ENCODE measurements at places on chromosomes 5 and 9. TPM values are rescaled to one million over a fixed set of nuclear protein-coding genes. Genes with fewer than 3 reads are reported as not detected.

GRCh38 chr9:81522716-81523551 is 166.4 kb downstream of the TLE1 start:
- no peak for DNase-seq
- no peak overlapping the region for H3K27ac ChIP-seq

DNA sequence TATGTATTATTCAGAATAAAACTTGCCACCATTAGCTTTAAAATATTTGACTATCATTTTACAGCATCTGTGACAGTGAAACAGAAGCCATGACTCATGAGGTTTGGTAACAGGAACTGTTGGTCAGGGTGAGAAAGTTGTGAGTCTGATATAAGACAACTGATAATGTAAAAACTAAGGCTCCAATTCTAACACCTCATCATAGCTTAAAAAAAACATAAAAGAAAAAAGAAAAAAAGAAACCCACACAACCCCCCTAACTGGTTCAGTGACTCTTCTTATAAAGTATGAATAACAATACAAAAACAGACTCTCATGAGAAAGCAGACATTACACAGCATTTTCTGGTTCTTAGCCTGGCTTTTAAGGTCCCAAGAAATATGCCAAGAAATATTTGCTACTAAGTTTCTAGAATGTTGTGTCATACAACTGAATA is 85.8 kb downstream of the MRPS27 start:
- H3K36me3 ChIP-seq, result peaks cover 74% of the 10 kb centered on the region
- DNase-seq, result no peak
- H3K4me1 ChIP-seq, result peaks cover 22% of the 10 kb centered on the region
- no peak overlapping the region for H3K27ac ChIP-seq

GRCh38 chr9:137569609-137570203 is 9.0 kb downstream of the DPH7 start:
- DNase-seq, result no peak
- H3K27me3 ChIP-seq, result no peaks in the 10 kb centered on the region
- no peak overlapping the region for H3K4me3 ChIP-seq
- peaks cover 2% of the 10 kb centered on the region for H3K4me1 ChIP-seq
- H3K36me3 ChIP-seq, result peaks cover 32% of the 10 kb centered on the region
- no peak overlapping the region for H3K27ac ChIP-seq

DNA sequence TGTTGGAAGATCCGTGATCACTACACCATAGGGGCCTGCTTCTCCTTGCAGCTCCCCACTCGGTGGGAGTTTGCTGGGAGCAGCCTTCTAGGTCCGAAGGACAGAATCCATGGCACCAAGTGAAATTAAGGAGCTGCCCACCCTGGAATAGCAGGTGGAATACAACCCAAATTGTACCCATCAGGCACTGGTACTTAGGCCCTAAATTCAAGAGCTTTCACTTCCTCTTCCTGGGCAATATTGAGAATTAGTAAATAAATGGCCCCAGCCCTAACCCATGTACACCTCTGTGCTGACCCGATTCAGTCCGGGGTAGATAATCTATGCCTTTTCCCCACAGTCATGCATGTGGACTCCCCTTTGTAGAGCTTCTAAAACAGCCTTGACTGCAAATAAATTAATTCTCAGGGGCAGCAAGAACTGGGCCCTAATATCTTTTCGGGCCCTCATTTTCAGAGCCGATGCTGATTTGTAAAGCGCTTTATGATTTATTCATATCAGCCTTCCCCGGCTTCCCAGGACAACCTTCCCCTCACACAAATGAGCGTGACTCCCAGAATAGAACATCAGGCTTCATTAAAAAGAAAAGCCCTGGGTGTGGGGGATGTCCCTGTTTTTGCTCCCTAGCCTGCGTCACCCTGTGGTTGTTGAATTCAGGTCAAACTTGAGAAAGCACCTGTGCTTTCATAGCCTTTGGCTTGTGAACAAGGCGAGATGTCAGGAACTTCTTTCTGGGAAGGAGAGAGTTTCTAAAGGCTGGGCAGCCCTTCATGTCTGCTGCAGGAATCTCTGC is 126.1 kb upstream of the TBC1D2 start:
- no peak for DNase-seq
- no peaks in the 10 kb centered on the region for H3K36me3 ChIP-seq
- no peak overlapping the region for H3K4me3 ChIP-seq
- H3K27ac ChIP-seq, result peak overlapping the region; percentile 73
- peaks cover 52% of the 10 kb centered on the region for H3K4me1 ChIP-seq

DNA sequence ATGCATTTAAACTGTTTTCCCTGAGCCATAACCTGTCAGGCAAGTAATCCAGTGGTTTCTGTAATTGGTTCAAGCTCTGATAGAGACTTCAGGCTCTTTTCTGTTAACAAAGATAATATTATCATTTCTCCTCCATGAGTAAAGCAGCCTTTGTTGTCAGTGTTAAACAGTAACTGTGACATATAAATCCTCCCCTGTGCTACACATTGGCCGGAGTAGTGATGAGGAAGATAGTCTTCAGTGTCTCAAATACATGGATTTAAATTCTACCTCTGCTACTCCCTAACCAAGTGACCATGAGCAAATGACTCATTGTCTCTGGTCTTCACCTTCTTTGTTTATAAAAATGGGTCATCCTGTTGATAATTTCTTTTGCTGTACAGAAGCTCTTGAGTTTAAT is 615.5 kb upstream of the CHD1 start:
- H3K27me3 ChIP-seq, result no peaks in the 10 kb centered on the region
- H3K27ac ChIP-seq, result no peak overlapping the region
- no peaks in the 10 kb centered on the region for H3K36me3 ChIP-seq
- no peak for DNase-seq

Gene PDE6A
- not detected for total RNA-seq

Gene BHMT
- total RNA-seq, result not detected

Gene PLEKHG4B
- not detected for total RNA-seq

Gene FAM221B
- not detected for total RNA-seq

Measured in activated B cell treated with CpG ODN at 0.5 μM for 24 hours (primary cell).